ENCODE measurements at places on chromosomes 13 and 19. TPM values are rescaled to one million over a fixed set of nuclear protein-coding genes. Genes with fewer than 3 reads are reported as not detected.

- no peak for DNase-seq
These were observed 881.9 kb downstream of the SLITRK6 start for GRCh38 chr13:84917252-84917878.

DNA sequence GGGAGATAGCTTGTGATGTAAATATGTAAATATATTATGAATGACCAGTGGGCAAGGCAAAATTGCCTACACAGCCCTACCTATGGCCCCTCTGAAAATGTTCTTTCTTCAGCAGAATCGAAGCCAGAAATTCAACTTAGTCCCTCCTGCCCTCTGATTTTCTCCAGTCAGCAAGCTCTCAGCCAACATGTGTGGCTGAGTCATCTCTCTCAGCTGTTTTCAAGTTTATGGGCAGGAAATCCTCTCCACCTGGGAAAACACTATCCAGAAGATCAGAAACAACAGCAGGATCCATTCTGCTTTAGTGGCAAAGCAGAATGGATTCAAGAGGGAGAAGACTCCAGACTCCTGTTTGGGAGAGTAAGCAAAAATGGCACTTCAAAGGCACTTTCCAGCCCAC, 8.9 kb upstream of the ZNF527 start:
- no peak for DNase-seq

DNA sequence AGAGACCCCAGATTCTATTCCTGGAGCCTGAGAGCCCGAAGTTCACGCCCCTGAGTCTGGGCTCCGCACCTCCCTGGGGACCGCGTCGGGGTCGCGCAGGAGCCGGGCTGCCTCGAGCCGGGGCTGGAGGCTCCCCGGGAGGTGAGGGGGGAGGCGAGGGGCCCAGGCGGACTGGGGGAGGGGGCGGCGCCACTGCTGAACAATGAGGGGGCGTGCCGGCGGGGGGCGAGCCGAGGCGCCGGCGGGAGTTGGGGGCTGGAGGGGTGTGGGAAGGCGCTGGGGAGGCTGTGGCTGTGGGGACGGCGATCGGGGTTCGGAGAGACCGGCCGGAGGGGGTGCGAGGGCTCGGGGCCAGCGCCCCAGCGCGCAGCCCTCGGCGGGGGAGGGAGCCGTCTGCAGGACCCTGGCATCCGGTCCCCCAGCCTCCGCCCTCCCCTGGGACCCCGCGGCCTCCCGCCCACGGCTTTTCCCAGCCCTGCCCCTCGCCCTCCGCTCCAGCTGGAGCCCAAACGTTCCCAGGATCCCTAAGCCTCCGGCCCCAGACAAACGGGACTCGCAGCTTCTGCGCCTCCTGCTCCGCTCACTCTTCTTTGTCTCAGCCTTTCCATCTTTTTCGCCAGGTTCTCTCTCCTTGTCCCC, 922 bp downstream of the PLEKHG2 start:
- DNase-seq = peak; percentile 75

Gene PLIN4
- total RNA-seq = 27.1 TPM

Gene ZNF865
- 13.6 TPM for total RNA-seq

DNA sequence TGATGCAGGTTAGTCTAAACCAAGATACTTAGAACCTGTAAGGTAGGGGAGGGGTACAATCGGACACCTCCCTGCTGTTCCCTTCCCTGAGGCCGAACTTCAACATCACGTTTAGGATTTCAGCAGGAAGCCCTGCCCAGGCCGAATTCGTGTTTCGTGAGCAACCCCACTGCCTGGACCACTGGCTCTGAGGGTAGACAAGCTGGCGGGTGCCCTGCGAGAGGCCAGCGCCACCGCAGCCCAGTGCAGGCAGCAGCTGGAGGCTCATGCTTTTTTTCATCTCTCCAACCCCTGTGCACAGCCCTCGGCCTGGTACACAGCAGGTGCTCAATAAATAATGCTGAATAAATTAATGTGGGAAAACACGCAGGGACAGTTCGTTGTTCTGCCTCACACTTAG, 7.7 kb downstream of the HOMER3 start:
- no peak for DNase-seq

DNA sequence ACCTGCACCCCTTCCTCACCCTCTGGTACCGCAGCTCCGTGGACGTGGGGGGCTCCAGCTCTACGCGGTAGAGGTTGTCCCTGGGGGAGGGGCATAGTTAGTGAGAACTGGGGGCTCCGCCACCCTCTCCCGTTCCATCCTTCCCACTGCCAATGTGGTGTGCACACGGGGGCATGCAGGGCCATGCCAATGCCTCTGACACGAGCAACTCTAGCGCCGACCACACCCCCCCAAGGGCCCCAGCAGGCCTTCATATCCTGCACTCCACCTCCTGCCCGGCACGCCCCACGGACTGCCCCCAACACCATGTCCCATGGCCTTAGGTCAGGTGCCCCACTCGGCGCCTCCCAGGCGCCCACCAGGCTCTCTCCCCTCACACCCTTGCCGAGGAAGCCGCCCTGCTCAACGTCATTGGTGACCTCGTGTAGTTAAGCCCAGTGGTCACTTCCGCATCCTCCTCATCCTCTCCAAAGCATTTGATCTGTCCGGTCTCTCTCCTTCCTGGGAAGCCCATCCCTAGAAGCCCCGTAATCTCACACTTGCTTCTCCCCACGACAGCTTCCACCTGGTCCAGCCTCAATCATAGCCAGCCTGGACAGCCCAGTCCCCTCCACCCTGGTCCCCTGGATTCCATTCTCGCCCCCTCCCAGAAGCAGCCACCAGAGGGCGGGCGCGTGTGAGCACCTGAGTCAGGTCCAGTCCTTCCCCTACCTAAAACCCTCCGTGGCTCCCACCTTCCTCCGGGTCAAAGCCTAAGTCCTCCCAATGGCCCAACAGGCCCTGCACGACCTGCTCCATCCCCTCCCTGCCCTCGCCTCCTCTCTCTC, 2.1 kb downstream of the SEMA6B start:
- no peak for DNase-seq

Gene CCDC169
- total RNA-seq = 17.8 TPM
